Cardiac muscle cell (in vitro differentiated cells and primary cell): ENCODE measurements at places on chromosomes 1 and 21.
A peak's percentile ranks its signal among the peaks of the same experiment; 100 is the strongest.

DNA sequence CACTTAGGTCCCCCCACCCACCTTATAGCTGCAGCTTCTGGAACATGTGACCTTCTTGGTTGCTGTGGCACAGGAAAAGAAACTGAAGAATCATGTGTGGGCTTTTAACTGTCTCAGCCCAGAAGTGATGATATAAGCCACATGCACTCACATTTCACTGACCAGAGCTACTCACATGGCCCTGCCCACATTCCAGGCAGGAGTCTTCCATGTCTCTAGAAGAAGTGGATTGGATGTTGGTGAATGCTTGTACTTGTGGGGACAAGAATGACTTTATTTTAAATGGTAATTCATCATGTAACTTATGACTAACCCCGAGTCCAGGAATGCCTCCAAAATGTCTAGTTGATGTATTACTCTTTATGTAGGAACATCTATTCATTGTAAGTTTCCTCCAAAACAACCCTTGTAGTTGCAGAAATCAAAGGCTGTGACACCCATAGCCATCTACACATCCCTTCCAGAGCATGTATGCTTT, 15.8 kb upstream of the CAMK1G start:
- peak; percentile 41 for DNase-seq

DNA sequence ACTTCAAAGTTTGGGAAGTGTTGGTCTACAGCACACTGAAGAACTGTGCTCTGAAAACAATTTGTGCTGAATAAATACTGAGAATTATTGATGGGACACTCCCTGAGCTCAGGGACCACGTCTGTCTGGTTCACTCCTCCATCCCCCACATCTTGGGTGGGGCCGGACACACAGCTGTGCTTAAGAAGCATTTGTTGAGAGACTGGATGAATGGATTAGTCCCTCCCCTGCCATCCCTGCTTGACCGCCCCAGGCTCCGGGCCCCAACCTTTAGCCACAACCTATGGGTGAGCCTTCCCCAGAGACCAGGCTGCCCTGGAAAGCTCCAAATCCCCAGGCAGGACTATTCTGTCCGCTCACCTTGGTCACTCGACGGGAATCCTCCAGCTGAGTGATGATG, 7.5 kb downstream of the TRIM63 start:
- DNase-seq, result no peak

GRCh38 chr1:63779338-63780211, 5.8 kb downstream of the ROR1 start:
- peak; percentile 62 for DNase-seq

- no peak for DNase-seq
Observed at GRCh38 chr21:42443181-42443785, 39.6 kb downstream of the UBASH3A start.

DNA sequence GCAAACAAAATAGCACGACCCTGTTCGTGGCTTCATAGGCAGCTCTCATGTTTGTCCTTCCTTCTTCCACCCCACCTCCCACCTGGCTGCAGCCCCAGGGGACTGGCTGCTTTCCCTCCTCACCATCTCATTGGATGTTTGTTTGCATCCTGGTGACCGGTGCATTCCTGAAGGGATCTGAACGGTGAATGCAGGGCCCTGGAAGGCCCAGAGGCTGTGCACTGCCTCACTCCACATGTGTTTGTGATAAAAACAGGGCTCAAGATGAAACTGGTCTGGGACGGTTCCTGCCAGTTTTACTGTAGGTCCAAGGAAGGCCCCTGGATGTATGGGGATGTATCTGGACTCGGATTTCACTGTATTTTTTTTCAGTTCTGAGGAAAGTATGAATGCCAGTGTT, 42.8 kb downstream of the CNN3 start:
- peak; percentile 65 for DNase-seq

- no peak for DNase-seq
Observed at GRCh38 chr1:111867868-111868440, 112.3 kb downstream of the DDX20 start.

- peak; percentile 61 for DNase-seq
Observed at GRCh38 chr1:30929135-30929889, 20.8 kb upstream of the SDC3 start.

DNA sequence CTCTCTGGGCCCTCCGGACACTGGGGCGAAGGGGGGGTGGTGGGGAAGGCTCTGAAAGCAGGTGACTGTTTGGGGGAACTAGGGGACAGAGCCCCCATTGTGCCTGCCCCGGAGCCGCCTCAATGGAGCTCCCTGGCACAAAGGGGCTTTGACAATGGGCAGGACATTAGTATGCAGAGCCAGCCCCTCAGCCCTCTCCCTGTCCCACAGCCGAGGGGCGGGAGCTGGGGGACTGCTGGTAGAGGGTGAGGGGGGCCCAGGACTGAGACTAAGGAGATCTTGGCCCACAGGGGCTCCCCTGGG, 7.8 kb downstream of the KCNJ10 start:
- no peak for DNase-seq

DNA sequence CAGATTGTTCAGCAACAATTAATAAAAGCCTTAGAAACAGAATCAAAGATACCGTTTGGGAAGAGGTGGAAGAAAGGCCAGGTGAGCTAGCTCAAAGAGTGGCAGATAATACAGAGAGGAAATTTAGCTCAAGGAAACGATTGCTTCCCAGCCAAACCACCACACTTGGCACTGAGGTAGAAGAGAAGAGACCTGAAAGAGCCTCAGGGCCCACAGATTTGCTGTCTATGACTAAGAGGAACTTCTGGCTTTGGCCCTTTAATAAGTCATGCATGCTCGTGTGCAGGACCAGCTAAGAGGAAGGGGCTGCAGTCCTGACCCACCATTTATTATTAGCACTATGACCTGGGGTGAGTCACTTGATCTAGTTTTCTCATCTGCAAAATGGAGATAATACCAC, 72.8 kb upstream of the BCL10 start:
- no peak for DNase-seq

GRCh38 chr1:15409388-15410222, at the start of gene EFHD2:
TSS of gene EFHD2 (plus strand) at chr1:15409888. CDS start at chr1:15409972, 84 bp downstream.
- peak; percentile 71 for DNase-seq

- no peak for DNase-seq
Observed at GRCh38 chr1:241413974-241414373, 57.0 kb upstream of the RGS7 start.

DNA sequence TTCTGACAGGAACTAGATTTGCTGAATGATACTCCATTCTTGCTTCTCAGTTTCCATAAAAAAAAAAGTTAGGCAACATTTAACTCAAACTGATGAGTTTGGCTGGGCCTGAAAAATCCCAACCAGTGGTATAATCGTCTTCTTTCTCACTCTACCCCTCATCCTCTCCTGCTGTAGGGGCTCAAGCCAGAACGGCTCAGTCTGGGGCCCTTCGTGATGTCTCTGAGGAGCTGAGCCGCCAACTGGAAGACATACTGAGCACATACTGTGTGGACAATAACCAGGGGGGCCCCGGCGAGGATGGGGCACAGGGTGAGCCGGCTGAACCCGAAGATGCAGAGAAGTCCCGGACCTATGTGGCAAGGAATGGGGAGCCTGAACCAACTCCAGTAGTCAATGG, 1.6 kb downstream of the TXLNA start:
- DNase-seq, result no peak

GRCh38 chr21:34579411-34579810, 35.5 kb downstream of the RCAN1 start:
- DNase-seq, result no peak

GRCh38 chr1:169261884-169262283, 105.7 kb downstream of the NME7 start:
- DNase-seq, result no peak

- DNase-seq, result peak; percentile 29
Observed at GRCh38 chr1:209404577-209404976, 178.9 kb upstream of the CAMK1G start.

DNA sequence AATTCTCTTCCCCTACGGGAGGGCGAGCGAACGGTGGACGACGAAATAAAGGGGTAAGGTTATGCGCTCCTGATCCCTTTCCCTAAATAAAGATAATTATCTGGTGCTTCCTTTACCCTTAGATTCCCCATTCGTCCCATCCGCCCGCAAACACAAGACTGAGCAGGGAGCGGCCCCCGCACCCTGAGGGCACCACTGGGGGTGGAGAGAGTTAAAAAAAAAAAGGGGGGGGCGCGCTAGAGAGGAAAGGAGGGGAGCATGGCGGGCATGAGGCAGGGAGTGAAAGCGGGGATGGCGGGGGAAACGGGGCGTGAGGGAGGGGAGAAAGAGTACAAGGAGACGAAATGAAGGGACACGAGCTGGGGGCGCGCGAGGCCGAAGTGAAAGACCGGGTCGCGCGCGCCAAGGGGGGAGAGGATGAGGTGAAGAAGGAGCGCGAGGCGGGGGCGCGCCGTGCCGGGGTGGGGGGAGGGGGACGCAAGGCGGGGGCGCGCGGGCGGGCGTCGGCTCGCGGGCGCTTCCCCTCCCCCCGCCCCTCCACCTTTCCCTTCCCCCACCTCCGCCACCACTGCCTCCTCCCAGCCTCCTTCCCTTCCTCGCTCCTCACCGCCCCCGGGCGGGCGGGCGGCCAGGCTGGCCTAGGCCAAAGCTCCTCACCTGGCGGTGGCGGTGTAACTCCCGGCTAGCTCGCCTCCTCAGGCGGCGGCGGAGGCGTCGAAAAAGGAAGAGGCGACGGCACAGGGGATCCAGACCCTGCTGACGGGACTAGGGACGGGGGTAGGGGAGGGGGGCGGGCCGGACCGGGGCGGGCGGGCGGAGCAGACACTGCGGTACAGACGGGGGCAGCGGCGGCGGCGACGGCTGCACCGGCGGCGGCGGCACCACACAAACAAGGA, 448 bp downstream of the GATAD2B start:
- no peak for DNase-seq

DNA sequence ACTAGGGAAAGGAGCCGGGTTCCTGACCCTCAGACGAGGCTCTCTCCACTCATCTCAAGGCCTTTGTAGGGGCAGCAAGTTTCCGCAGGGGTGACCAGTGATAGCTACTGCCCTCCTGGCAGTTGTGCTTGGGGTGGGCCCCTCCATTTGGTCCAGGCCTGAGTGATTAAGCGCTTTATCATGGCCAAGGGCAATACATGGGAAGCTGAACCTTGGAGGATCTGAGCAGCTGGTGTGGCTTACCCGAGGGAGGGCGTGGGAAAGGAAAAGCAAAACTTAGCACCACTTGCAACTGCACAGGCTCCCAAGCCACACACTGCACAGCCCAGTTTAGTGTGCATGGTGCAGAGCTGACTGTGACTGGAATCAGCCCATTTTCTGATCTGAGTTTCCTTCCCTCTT, 47.8 kb downstream of the GADD45A start:
- DNase-seq, result peak; percentile 81

DNA sequence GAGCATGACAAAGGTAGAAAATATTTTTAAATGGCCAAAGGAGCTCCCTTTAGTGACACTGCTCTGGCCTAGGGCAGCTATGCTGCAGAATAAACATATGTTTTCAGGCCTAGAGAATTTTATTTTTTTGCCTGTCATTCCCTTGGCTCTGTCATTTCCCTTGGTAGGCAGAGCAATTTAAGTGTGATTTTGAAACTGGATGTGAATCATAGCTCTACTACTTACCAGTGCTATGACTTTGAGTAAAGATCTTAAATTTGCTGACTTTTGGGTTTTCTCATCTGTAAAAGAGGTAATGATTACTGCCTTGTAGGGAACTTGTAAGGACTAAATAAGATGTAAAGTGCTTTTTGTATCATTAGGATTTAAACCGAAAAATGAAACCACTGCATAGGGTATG, 189.0 kb upstream of the ZRANB2 start:
- DNase-seq, result no peak

DNA sequence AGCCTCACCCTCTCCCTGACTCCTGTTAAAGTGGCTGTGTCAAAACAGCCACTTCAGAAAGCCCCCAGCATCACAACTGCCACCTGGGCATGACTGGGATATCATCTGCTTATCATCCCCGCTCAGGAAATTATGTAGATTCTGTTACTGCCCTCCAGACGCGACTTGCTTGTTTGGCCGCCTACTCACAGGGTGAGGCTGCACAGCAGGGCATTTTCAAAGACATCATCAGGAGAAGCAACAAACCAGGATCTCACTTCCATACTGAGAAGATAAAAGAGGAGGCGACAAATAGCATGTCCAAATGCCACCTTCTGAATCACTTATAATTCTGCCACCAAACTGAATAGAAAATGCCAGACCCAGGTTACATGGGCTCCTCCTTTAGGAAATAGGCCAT, 94.8 kb downstream of the MIS18A start:
- peak; percentile 12 for DNase-seq

DNA sequence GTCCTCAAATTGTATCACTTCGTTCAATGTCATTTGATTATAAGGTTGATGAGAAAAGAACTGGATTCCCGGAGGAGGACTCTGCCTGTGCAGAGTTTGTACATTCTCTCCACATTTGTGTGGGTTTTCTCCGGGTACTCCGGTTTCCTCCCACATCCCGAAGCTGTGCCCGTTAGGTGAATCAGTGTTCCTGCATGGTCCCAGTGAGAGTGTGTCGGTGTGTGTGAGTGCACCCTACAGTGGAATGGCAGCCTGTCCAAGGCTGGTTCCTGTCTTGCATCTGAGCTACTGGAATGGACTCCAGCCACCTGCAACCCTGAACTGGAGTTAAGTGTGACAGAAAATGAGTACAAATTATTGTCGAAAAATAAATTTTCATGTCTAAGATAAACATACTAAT, 92.2 kb upstream of the KCTD3 start:
- no peak for DNase-seq

DNA sequence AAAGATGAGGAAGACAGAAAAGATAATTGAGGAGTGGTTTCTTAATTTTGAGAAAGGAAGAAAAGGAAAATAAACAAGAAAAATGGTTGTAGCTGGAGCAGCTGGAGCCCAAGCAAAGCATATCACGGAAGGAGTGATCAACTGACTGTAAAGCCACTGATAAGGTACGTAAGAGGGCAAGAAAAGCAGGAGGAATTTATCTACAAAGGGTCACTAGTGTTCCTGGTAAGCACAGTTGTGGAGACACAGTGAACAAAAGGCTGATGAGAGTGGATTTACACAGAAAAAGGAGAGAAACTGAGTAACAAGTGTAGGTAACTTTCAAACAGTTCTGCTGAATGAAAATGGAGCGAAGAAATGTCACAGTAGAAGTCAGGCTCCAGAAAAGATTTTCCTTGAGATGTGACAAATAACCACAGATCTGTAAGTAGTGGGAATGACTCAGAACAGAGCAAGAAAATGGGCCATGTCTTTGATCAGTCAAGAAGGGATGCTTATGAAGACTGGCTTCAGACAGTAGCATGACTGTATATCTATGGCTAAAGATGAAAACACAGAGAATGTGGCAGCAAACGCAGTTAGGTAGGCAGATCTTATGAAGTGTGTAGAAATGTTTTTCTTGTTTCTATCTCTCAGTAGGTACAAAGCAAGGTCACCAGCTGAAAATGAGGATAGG, 45.6 kb upstream of the RBM34 start:
- DNase-seq, result no peak

DNA sequence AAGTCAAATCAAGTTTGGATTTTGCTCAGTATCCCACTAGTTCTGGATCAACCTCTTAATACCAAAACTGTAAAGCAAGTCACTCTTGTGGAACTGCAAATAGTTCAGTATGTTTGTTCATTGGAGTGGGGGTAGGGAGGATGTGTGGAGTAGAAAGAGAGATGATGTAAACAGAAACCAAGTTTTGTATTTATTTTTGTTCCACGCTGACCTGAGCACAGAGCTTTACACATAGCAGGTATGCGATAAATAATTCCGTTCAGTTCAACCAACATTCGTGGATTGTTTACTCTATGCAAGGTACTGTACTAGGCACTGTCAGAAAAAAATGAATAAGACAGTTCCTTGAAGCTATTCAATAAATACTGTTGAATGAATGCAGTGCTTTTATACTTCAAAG, 4.5 kb upstream of the ZNF644 start:
- DNase-seq, result no peak

- no peak for DNase-seq
Observed at GRCh38 chr1:206651958-206652890, 16.9 kb downstream of the DYRK3 start.
